Motor neuron (in vitro differentiated cells): ENCODE measurements at places on chromosomes 3 and 15.

- ATAC-seq = no peak
These were observed 5.0 kb downstream of the NR2F2 start for GRCh38 chr15:96335411-96336024.

- peak; percentile 56 for ATAC-seq
These were observed 19.8 kb downstream of the HMG20A start for GRCh38 chr15:77440378-77440999.

DNA sequence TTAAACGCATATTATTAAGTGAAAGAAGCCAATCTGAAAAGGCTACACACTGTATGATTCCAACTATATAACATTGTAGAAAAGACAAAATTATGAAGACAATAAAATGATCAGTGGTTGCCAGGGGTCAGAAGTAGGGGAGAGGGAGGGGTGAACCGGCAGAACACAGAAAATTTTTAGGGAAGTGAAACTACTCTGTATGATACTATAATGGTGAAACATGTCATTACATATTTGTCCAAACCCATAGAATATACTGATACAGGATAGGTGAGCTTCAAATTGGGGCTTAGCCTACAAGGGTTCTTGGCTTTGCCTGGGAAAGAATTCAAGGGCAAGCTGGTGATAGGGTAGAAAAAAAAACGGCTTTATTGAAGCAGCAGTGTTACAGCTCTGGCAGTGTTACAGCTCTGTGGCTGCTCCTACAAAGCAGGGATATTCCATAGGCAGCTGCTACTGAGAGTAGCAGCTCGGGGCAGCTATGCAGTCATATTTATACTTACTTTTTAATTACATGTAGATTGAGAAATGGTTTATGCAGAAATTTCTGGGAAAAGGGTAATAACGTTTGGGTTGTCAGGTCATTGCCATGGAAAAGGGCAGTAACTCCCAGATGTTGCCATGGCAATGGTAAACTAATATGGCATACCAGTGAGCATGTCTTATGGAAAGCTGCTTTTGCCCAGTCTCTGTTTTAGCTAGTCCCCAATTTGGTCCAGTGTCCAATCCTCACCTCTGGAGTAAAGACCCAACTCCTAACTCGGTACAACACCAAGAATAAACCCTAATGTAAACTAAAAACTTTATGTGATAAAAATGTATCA is 125.1 kb upstream of the SLC25A36 start:
- ATAC-seq = peak; percentile 93

DNA sequence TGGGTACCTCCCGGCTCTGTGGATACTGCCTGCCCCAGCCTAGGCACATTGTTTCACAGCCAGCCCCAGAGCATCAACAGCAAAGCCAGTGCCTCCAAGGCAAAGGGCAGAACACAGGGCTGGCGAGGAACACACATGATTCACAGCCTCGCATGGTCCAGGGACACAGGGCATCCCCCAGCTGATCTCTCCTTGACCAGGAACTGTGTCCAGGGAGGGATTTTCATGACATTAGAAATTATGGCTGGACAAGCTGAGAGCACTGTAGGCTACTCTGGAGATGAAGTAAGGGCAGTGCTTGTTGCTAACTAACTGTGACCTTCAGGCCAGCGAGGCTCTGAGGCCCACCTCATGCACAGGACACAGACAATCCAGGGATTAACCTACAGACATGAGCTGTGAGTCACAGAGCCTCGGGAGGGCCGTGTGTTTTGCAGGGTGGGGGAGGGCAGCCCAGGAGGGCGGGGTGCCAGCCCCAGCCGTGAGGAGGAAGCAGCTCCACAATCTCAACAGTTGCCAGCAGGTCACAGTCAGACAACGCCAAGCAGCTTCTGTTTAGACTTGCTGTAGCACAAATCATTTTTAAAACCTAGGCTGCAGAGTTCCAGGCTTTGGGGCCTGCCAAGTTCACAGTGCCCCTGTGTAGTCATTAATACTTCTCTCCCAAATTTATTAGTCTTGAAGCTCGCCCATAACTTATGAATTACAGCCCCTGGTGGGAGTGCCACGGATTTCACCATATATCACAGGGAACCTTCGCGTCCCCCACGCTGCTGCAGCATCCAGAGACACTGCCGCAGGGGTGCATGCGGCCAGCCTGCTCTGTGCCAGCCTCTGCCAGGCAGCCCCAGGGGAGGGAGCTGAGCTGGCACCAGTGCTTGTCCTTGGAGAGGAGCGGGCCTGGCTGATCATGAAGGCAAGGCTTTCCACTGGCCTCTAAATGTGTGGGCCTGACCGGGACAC is 114.7 kb downstream of the ETFA start:
- ATAC-seq = peak; percentile 95

DNA sequence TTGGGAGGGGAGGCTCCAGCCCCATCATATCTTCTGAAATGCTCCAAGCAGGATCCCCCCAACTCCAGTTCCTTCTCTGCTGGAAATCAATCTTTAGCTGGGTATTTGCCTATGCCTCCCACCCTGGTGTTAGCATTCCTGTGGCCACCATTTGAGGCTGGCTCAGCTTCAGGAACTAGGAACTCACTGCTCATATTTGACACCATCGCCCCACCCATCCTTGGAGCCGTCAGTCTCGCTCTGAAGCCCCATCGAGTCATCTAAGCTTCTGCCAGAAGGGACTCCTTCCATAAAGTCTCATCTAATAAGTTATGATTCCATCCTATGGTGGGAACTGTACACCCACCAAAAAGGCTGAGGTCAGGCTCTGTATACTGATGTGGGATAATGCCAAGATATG is 26.4 kb downstream of the PRKCD start:
- ATAC-seq = no peak
